ENCODE measurements at places on chromosomes 6 and 20.

DNA sequence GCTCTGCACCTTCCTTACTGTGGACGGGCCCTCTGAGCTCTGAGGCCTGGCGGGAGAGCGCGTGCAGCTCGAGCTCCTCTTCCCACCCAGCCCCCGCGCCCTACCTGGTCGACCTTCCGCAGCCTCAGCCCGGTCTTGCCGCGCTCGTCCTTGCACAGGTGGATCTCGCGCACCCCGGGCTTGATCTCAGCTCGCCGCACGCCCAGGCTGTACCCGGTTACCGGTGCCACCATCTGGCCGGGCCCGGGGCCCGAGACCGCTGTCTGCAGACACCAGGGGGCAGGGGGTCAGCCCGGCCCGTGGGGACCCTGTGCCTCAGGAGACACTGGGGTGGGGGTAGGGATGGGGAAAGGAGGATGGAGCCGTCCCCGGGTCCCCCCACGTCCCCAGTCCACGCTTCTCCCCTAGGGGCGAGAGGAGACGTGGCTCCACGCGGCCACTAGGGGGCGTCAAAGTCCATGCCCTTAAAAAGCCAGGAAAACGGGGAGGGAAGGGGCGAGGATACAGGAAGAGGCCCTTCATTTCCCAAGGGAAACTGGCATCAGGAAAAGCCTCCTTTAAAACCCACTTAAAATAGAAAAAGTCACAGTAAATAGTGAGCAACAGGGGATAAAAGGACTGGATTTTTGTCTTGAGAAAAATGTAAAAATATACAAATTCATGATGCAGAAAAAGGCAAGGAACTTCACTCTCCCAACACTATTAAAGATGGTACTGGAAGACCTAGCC is 15.5 kb downstream of the SDCBP2 start:
- peak; percentile 76 for DNase-seq

GRCh38 chr6:25456249-25457040 is 177.3 kb downstream of the CARMIL1 start:
- DNase-seq, result no peak

- DNase-seq, result no peak
These were observed 73.3 kb downstream of the OPRM1 start for GRCh38 chr6:154112181-154112809.

- no peak for DNase-seq
These were observed 48.5 kb downstream of the FYN start for GRCh38 chr6:111824608-111825337.

GRCh38 chr6:87817183-87817582 is 115.2 kb upstream of the AKIRIN2 start:
- no peak for DNase-seq

DNA sequence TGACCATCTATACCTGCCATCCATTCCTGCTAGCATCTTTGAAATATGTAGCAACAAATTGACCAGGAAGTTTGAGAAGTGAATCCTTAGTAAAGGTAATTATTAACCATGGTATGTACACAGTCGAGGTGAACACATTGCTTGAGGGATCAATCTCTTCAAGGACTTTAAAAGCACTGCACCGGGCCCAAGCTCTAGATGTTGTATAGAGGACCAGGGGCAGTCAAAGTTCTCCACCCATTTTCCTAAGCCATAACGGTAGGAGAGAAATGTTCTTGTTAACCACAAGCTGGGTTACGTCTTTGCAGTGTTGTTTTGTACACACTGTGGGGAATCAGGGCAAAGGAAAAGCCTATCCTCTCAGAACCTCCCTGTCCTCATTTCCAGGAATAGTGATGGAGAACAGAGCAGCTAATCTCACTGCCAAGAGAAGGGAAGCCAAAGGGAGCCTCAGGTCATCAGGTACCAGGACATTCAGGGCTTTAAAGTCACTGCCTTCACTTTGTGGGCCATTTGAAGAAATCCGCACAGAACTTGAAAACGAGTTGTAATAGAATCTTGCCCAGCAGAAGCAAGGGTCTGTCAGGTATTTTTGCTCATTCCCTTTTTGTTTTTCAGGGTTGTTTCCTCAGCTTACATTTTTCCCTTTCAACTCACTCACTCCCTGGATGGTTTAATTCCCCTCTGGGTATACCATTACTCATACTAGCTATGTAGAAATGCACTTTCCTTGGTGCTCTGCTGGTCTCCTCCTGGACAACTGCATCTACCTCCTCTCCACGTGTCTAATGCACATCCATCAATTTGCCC is 5.3 kb upstream of the PM20D2 start:
- no peak for DNase-seq

- DNase-seq, result no peak
These were observed 123.0 kb downstream of the BANF2 start for GRCh38 chr20:17822540-17823408.

GRCh38 chr6:167974640-167975344 is 22.7 kb upstream of the KIF25 start:
- no peak for DNase-seq

GRCh38 chr6:33692078-33692759 is 19.3 kb downstream of the UQCC2 start:
- DNase-seq, result no peak

GRCh38 chr6:102641426-102641825 is 1247.9 kb downstream of the GRIK2 start:
- DNase-seq, result no peak

- DNase-seq, result no peak
These were observed 12.4 kb upstream of the LRFN2 start for GRCh38 chr6:40599555-40599954.

DNA sequence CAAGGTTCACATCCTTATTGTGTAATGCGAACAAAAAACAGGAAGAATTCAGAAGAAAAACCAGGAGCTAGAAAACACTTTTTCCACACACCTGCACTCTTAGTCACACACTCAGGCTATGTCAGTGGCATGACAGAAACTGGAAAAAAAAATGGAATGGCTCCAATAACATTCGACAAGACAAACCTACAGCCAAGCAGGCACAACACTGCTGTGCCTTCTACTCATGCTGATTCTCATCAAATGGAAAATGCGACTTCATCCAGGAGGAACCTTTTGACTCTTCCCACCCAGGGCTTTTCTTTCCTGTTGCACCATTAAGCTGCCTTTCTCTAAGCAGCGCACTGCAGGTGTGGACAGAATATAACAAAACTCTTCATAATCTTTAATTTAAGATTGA is 163.2 kb upstream of the BTBD3 start:
- no peak for DNase-seq

- DNase-seq, result no peak
These were observed 341.2 kb downstream of the SYNE1 start for GRCh38 chr6:152295920-152296319.

- no peak for DNase-seq
These were observed 125.5 kb downstream of the GPX5 start for GRCh38 chr6:28651161-28651560.

GRCh38 chr20:24662752-24663365 is 193.4 kb downstream of the SYNDIG1 start:
- DNase-seq, result no peak

DNA sequence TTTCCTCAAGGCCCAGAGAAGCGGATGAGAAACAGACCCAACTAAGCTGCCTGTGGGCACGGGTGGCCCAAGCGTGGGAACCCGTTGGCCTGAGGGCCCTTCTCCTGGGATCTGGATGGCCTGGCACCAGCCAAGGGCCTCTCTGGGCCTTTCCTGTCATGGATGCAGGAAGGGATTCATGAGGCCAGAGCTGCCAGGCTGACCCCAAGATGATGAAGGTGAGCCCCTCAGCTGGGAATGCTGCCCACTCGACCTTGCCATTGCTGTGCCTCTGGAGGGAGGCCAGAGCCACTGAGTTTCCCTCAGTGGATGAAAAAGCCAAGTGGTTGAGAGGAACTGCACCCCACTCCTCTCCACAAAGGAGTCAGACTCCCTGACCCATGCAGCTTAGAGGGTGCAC is 171.2 kb downstream of the VEGFA start:
- no peak for DNase-seq

DNA sequence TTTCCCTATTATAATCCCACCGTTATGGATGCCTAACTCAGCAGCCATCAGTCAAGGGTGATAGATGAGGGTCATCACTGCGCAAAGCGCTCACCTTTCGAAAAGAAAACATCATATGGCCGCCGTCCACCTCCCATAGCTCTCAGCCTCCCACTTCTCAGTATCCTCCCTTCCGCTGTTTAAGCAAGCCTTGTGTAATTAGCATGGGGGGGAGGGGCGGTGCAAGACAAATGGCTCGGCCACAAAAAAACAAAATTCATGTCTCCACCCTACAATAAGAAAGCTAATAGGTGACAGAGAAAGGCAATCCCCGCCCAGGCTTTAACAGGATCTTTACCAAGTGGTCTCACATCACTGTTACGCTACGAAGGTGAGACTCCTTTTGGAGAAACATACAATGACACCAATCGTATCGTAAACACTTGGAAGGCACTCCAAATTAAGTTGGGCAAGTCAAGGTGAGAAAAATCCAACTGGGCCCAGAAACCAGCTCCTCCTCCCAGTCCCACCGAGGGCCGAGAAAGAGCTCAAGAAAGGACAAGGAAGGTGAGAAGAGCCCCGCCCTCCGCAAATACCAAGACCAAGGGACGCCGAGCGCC is 645 bp downstream of the DDX39B start:
- DNase-seq, result peak; percentile 71

GRCh38 chr6:147154454-147154853 is 49.8 kb upstream of the STXBP5 start:
- no peak for DNase-seq

DNA sequence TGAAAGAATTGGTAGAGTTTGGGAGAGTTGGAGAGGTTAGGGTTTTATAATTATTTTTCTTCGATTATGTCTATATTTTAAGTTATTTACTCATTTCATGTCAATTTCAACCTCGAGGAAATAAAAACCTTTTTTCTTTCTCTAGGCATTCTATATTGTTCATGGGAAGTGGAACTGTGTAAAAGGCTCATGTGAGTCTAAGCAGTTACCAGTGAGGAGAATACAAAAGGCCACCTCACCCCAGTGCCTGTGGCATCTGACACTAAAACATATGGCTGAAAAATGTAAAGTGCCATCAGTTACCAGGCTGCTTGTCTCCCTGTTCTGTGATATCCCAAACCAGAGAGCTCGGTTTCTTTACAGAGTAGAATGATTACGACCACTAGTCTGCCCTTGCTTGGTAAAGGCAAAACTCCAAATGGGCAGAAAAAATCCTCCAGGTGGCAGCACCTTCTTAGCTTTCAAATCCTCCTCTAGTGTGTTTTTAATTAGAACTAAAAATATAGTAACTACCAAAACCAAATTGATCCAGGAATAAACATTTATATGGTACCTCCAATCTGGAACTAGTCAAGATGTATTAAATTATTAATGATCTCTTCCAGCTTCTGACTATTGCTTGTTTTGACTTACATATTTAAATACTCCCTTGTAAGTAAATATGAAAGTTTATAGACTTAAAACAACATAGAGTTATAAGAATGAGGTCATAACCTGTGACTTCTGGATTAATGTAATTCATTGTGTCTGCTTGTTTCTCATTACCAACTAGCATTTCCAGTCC is 122.6 kb upstream of the MCHR2 start:
- peak; percentile 31 for DNase-seq

GRCh38 chr6:149933036-149933435 is 8.8 kb upstream of the ULBP2 start:
- no peak for DNase-seq

- DNase-seq, result no peak
These were observed 91.0 kb downstream of the TCP11 start for GRCh38 chr6:35049900-35050756.

DNA sequence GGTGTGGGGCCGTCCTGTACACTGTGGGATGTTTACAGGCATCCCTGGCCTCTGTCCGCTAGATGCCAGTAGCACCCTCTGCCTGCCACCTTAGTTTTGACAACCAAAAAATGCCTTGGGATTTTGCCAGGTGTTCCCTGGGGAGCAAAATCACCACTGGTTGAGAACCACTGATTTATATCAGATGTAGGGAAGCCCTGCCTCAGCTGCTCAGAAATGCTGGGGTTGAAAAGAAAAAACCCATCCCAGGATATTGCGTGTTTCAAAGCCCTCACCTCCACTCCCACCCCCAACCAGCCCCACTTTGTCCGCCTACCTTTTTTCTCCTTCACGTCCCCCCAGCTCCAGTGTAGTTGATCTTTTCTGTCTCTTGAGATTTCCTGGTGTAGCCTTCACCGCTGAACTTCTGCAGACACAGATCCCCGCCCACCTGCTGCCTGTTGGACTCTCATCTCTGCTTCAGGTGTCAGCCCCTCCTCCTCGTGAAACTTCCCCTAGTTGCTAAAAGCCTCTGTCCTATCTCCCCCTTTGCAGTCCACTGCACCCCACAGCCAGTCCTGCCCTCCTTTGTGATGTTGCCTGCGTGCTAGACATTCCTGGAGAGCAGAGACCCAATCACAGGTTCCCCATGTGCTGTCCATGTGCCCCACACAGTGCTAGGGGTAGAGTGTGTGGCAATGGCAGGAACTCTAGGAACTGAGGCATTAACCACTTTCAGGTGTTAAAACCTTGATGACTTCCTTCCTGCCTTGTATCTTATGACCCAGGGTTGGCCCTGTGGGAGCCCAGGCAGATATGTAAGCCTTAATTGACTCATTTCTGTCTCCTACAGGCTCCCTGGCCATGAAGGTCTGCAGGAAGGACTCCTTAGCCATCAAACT is 98.9 kb downstream of the TBC1D7 start:
- DNase-seq, result peak; percentile 49

- no peak for DNase-seq
These were observed 63.3 kb upstream of the ZNF133 start for GRCh38 chr20:18224968-18225568.

GRCh38 chr6:151442371-151442770 is 9.6 kb downstream of the RMND1 start:
- no peak for DNase-seq

DNA sequence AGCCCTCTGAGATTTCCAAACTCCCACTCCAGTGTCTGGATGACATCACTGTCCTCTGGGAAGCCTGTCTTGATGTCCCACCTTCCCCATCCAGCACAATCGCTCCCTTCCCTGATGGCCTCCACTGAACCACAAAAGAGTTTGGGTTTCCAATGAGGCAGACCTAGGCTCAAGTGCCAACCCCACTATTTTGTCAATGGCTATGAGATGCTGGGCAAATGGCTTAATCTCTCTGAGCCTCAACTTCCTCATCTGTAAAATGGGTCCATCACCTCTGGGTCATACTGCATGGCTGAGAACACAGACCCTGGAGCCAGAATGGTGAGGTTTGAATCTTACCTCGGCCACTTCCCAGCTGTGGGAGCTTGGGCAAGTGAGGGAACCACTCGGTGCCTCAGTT is 11.7 kb downstream of the SLC13A3 start:
- DNase-seq, result no peak
